CD4-positive, alpha-beta T cell treated with Interleukin-15 for 4 hours (primary cell): ENCODE measurements at places on chromosomes 12 and 14.

DNA sequence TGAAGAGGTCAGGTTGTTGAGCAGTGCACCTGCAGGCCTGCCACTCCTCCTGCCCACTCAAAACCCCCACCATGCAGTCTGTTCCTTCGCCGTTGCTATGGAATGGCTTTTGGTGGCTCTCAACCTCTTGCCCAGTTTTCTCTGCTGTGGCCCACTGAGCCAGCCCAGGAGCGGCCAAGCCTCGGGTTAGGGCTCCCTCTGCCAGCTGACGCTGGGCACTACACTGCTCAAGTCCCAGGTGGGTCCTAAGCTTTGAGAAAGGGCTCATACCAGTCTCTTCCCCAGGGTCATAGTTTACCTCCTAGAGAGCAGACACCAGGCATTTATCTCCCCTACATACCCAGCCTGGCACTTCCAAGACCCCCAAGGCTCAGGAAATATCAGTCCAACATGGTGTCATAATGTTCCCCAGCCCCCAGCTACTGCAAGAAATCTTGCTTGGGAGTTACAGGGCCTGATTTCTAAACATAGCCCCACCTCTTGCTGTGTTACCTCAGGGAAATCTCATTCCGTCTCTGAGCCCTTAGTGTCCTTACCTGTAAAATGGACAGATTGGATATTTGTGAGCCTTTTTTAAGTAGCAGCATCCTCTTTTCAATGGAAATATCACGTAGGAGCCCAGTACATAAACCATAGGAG lies 59.4 kb downstream of the TSPAN11 start:
- no peak for DNase-seq

- DNase-seq = no peak
These were observed 82.7 kb downstream of the LGMN start for GRCh38 chr14:92665661-92666110.

- no peak for DNase-seq
These were observed 164.7 kb upstream of the CCND2 start for GRCh38 chr12:4108803-4109345.

DNA sequence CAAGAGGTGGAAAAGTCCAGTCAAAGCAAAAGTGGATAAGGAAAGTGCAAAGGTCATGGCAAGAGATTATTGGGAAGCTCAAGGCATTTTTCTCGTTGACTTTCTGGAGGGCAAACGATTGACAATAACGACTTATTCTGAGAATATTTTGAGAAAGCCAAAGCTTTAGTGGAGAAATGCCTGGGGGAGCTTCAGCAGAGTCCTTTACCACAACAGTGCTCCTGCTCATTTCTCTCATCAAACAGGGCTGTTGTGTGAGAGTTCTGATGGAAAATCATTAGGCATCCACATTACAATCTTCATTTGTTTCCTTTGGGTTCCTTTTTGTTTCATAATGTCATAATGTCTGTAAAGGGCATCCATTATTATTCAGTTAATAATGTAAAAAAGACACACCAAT lies 26.9 kb downstream of the PRB3 start:
- no peak for DNase-seq

- DNase-seq = no peak
These were observed 10.5 kb upstream of the BLTP3B start for GRCh38 chr12:100153131-100153530.

DNA sequence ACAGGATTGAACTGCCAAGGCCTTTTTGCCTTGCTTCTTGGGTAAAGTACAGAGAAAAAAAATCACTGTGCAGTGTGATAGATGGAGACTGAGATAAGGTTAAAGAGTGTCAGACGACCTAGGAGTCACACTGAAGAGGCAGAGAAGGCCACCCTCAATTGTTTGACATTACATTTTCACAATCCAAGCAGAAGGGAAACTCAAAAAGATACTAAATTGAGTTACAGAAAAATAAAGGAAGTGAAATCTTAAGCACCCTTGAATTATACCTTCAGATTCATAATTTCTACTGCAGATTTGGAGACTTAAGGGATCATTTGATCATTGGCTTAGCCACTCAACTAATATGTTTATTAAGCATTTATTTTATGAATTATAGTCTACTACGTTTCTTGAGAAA lies 97.1 kb downstream of the MYF5 start:
- no peak for DNase-seq

- no peak for DNase-seq
These were observed 180.5 kb downstream of the PHETA1 start for GRCh38 chr12:111188436-111188835.

- DNase-seq = no peak
These were observed 50.1 kb downstream of the GALNT9 start for GRCh38 chr12:132279184-132279889.

DNA sequence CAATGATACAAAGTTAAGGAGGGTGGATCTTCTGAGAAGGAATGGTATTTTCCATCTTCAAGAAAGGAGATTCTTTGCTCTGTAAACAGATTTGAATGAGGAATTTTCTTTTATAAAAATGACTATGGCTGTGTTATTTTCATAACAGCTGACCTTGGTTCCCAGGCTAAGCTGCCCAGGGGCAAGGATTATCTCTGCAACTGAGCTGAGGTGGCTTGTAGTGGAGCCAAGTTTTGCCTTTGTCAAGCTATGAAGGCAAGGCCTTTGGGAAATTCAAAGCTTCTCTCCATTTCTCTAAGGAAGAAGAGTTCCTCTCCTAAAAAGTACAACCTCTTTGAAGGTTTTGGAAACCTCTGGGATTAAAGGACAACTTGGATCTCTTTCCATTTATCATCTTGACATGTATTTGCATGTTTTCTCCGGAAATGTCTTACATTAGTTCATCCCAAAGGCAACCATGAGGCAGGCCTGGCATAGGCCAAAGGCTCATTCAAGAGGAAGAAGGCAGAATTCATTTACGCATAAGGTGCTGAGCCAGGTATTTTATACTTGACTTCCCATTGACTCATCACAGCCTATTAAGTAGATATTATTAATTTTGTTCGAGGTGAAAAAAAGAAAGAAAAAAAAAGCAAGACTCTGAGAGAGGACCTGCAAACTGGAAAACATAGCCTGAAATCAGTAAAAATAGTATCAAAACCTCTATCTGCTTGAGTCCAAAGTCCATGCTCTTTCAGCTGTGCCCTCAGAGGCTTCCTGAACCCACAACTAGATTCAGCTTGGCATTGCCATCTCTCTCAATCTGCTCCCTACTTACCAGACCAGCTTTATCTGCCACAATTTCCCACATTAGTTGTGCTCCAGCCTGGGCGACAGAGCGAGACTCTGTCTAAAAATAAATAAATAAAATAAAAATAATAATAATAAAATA lies 24.0 kb upstream of the CKAP4 start:
- DNase-seq = no peak

- no peak for DNase-seq
These were observed 56.7 kb downstream of the DGLUCY start for GRCh38 chr14:91170504-91171121.

GRCh38 chr14:22526218-22526617 lies 62.8 kb downstream of the DAD1 start:
- no peak for DNase-seq

DNA sequence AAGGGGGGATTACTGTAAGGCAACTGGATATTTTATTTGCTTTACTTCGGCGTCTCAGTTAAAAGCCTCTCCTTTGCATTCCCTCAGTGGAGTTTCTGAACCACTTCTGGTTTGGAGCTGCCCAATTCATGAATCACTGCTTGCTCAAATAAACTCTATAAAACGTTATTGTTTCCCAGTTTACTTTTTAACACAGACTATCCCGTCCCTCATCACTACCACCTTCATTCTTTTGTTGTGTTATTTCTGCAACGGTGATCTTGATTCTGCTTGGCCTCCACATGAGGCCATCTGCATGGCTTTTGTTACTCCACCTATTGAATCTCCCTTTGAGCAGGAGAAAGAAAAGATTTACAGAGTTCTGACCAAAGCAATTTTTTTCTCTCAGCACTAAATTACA lies 104.0 kb upstream of the PLEKHA5 start:
- DNase-seq = no peak

GRCh38 chr14:61476105-61476753 lies 154.8 kb downstream of the PRKCH start:
- DNase-seq = no peak

GRCh38 chr12:6532051-6532926 lies 2.0 kb upstream of the GAPDH start:
- peak; percentile 89 for DNase-seq

DNA sequence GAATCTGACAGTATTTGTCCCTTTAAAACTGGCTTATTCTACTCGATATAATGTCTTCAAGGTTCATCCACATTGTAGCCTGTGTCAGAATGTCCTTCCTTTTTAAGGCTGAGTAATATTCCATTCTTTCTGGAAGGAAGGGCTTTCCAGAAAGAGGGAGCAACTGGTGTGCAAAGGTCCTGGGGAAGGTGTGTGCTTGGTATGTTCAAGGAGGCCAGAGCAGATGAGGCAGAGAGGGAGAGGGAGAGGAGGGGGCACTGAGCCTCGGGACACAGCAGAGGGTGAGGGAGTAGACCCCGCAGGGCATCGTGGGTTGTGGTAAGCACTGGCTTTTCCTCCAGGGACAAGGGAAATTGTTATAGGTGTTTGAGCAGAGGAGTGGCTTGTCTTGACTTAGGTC lies 90.9 kb upstream of the NCOR2 start:
- DNase-seq = no peak

GRCh38 chr14:101590062-101590461 lies 28.8 kb downstream of the DIO3 start:
- DNase-seq = no peak

GRCh38 chr14:55430024-55430690 lies 10.3 kb downstream of the TBPL2 start:
- peak; percentile 82 for DNase-seq

- no peak for DNase-seq
These were observed 19.7 kb upstream of the SLC2A14 start for GRCh38 chr12:7892186-7892980.

DNA sequence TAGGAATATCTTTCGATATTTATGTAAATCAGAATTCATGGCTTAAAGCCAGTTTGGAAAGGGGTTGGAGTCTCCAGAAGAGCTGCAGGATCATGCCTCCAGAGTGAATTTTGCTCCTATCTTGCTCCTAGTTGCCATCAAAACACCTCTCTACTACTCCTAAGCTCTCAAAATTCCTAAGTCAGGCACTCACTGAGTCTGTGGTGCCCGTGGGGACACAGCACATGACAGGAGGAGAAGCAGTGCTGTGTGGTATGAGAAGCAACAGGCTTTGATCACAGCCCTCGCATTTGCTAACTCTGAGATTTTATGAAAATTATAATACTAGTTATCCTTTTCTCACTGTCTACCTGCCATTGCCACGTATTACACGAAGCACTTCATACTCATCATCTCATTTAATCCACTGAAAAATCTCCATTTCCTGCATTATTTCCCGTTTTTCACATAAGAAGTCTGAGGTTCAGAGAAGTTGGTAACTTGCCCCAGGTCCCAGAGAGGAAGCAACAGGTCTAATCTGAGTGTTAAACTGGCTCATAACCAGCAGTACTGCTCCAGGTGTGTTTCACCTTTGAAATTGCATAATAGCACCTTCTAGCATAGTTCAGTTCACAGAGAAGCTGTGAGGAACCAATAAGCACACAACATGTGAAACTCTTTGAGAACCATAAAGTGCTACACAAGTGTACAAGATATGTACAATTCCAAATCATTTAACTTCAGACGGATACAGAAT lies 33.1 kb upstream of the SLC35F4 start:
- DNase-seq = no peak

- DNase-seq = no peak
These were observed 29.9 kb upstream of the TEX22 start for GRCh38 chr14:105368426-105368825.

- DNase-seq = no peak
These were observed 4.3 kb downstream of the NDUFA9 start for GRCh38 chr12:4653257-4653656.

- peak; percentile 18 for DNase-seq
These were observed 5.4 kb downstream of the CDKN1B start for GRCh38 chr12:12722435-12723148.

DNA sequence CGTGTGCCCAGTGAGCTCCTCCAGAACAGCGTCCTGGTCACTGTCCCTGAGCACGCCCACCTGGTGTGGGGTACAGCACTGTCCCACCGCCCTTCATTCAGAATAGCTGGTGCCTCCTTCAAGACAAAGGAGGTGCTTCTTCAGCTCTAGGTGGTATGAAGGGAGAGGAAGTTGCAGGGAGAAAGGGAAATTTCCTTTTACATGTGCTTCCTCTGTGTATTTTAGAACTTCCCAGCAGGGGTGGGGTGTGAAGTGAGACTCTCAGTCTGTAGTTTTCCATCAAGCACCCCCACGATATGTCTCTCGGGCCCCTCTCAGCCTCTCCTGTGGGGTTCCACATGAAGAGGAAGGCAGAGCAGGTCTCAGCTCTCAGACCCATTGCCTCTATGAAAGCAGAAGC lies 1.2 kb upstream of the SLC6A12 start:
- DNase-seq = no peak

GRCh38 chr14:74239848-74240793 lies 872 bp downstream of the VSX2 start:
- no peak for DNase-seq

- no peak for DNase-seq
These were observed 80.3 kb upstream of the SRRM4 start for GRCh38 chr12:118900993-118901392.

DNA sequence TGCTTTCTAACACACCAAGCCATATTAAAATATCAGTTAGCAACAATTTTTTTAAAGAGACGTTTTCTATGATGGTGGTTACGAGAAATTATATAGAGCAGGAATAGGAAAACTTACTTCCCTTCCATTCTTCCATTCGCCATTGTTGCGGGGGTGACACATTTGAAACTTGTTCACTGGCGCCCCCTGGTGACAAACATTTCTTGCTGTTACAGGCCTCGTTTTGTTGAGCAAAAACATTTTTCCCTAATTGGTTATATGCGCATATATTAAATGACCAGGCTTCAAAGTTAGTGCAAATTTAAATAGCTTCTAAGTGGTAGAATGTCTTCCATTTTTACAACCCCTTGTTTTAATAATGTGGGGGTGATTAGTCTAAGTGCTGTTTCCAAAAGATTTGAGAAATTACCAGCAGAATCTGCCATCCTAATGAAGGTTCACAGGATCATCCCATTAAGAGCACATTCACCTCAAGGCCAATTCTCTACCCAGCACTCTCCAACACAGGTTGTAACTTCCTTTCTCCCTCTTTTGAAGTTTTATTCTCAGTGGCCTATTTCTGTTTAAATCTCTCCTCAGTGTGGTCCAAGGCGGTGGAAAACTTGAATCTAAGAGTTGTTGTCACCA lies 1124.7 kb downstream of the FLRT2 start:
- DNase-seq = peak; percentile 12

GRCh38 chr12:124651516-124652273 lies 84.3 kb upstream of the NCOR2 start:
- DNase-seq = no peak

GRCh38 chr14:61706096-61706690 lies 10.9 kb downstream of the HIF1A start:
- no peak for DNase-seq

DNA sequence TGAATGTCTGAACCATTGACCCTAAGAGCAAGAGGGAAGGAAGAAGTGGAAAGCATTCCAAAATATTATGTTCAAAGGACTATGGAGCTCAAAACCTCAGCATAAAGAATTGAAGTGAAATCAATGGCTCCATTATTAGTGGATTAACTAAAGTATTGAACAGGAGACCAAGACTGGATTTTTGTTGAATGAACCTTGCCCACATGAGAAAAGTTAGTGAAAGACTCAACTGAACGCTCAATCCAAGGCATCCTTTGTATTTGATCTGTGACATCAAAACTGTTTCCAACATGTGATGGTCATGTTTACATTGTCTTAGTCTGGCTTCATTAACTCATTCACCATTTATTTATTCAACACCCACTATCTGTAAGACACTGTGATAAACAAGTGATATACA lies 161.0 kb downstream of the CNTN1 start:
- no peak for DNase-seq
